ENCODE measurements at places on chromosomes 6 and 20.
A peak's percentile ranks its signal among the peaks of the same experiment; 100 is the strongest.

GRCh38 chr6:34950849-34951248 lies 61.8 kb downstream of the ANKS1A start:
- DNase-seq = no peak

GRCh38 chr6:22468256-22468965 lies 101.0 kb upstream of the HDGFL1 start:
- DNase-seq = no peak

- DNase-seq = no peak
Observed at GRCh38 chr20:37552415-37552814, 24.7 kb upstream of the BLCAP start.

- no peak for DNase-seq
Observed at GRCh38 chr6:9412951-9413559, 977.7 kb upstream of the SLC35B3 start.

DNA sequence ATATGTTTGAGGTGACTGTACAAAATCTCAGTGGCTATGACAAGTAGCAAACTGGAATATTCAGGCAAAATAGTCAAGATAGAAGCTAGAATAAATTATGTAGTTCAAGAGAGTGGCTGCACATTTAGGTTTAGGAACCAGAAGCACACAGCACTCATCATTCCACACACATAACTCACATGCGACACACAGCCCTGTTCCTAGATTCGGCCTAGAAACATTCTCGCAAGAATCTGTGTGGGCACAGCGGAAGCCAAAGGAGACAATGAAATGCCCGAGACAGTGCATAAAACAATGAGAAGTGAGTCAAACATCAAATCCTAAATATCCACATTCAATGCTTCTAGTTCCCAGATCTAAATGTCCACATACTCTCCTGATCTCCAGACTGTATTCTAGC lies 9.5 kb upstream of the SUPT3H start:
- DNase-seq = no peak

GRCh38 chr6:15569035-15569995 lies 93.5 kb downstream of the DTNBP1 start:
- DNase-seq = no peak

DNA sequence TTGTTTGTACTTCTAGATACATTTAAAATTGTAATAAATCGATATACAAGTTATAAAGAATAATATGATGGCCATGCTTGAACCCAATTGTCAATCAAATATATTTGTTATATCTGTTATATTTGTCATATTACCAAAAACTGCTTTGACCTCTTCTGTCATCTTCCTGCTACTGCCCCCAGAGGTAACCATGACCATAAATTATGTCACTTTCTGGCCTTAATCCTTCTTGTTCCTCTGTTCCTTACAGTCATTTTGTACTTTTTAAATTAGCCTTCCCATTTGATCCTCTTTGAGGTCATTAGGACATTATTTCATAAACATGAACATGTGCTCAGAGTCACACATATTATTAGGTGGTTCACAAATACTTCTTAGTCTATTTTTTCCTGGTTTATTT lies 124.7 kb downstream of the HFE start:
- DNase-seq = no peak

DNA sequence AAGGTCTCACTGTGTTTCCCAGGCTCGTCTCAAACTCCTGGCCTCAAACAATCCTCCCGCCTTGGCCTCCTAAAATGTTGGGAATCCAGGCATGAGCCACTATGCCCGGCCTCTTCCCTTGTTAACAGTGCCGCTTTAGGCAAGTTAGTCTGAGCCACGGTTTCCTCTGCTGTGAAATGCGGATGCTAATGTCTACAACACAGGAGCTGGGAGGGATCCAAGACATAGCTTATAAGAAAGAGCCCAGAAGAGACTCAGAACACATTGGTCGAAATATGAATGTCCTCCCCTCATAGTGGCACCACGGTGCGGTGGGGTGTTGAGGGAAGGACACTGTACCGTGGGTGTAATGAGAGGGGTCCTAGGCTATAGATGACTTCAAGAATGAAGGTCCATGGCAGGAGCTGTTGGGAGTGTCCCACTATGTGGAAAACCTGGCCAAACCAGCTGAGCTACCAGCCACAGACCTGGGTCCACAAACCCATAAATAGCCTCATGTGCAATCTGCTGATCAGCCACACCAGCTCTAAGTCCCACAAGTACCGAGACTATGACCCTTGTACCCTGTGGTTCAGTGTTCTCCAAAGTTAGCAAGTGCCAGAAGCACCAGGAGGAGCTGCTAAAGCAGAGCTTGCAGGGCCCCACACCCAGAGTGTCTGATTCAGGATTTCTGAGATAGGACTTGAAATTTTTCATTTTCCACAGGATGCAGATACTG lies 57.8 kb upstream of the ZFAND3 start:
- DNase-seq = no peak

DNA sequence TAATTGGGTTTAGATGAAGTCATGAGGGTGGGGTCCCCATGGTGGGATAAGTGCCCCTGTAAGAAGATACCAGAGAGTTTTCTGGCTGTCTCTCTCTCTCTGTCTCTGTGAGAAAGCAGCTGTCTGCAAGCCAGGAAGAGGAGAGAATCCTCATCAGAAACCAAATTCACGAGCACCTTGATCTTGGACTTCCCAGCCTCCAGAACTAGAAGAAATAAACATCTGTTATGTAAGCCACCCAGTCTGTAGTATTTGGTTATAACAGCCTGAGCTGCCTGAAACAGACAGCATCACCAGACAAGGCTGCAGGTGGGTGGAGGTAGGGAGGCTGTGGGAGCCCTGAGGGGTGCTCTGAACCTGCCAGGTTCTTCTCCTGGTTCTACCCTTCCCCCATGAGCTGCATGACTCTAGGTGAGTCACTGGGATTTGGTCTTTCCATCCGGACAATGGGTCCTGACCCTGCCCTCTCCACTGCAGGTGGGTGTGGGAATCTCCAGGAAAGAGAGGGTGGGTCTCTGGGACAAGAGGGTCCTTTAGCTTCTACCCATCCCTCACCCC lies 34.3 kb upstream of the VEGFA start:
- no peak for DNase-seq

- no peak for DNase-seq
Observed at GRCh38 chr20:23939063-23939462, 49.5 kb downstream of the GGTLC1 start.

DNA sequence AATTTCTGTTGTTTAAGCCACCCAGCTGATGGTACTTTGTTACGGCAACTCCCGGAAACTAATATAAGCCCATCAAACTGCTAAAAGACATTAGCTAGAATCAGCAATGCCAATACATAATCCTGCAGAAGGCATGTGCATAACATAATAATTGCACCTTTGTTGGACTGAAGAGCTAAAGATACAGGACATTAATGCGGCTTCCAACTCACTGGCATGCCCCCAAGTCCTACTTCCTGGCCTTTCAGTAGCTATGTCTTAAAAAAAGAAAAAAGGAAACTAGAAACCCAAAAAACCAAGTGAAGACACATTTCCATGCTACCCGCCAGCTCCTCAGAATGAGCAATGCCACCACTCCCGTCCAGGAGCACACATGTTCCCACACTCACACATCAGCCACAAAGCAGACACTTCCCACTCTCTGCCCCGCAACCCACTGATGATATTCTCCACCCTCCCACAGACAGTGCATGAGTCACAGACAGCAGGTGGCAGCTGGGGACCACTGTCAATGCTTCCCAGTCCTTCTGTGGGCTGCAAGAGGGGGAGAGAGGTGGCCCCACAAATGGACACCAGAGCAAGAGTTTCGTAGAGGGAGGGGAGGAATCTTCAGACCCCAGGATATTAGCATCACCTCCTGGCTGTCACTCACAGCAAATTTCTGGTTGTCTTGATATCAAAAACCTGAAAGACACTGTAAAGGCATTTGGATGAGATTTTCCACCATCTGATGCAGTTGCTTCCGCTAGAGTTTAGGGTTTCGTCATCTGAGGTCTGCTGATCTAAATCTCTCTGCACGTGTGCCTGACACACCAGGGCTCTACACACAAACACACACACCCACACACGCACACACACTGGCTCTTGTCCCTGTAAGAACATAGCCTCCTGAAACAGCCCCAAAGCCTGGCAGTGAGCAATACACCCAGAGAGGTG lies 32.8 kb downstream of the GFOD1 start:
- peak; percentile 77 for DNase-seq

- DNase-seq = no peak
Observed at GRCh38 chr6:127146932-127147331, 28.5 kb downstream of the RSPO3 start.

GRCh38 chr6:20979076-20979475 lies 444.8 kb downstream of the CDKAL1 start:
- DNase-seq = no peak

GRCh38 chr20:53408691-53409446 lies 184.8 kb downstream of the ZNF217 start:
- no peak for DNase-seq

GRCh38 chr6:134908906-134909516 lies 40.9 kb downstream of the ALDH8A1 start:
- DNase-seq = peak; percentile 37

GRCh38 chr6:40074306-40075055 lies 140.2 kb upstream of the MOCS1 start:
- DNase-seq = no peak

- DNase-seq = no peak
Observed at GRCh38 chr6:5736016-5736738, 270.5 kb downstream of the NRN1 start.

DNA sequence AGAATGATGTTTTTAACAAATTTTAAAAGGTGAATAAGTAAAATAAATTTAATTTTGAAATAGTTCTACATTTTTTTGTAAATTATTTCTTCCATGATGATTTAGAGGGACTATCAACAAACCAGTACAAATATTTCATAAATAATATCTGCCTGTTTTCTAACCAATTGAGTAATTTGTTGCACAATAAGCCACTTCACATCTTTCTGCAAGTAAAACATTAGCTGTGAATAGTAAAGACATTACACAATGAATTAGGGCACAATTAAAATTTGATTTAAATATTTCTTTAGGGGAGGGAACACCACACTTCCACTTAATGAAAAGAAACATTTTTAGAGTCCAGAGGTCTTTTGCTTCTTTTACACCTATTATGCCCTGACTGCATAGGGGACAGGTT lies 118.4 kb upstream of the PTPRK start:
- DNase-seq = no peak
